ENCODE measurements at places on chromosomes 5 and 9. TPM values are rescaled to one million over a fixed set of nuclear protein-coding genes. Genes with fewer than 3 reads are reported as not detected.

Gene PCDHGC4
- polyA plus RNA-seq = 91.8 TPM

Gene LCP2
- 9.6 TPM for polyA plus RNA-seq

Gene NKD2
- 19.7 TPM for polyA plus RNA-seq

Gene HAPLN1
- polyA plus RNA-seq = 6.6 TPM

Gene ZNF608
- 81.7 TPM for polyA plus RNA-seq

Gene SPINK6
- polyA plus RNA-seq = not detected

Gene TMC1
- polyA plus RNA-seq = 1.4 TPM

Gene PHF24
- 46.0 TPM for polyA plus RNA-seq

Gene KCNN2
- 22.5 TPM for polyA plus RNA-seq

Gene EMB
- 4.6 TPM for polyA plus RNA-seq

Gene CHMP5
- 116 TPM for polyA plus RNA-seq

Gene MSX2
- polyA plus RNA-seq = 5.5 TPM

Gene FRMD3
- polyA plus RNA-seq = 18.3 TPM

Gene ADAMTS6
- 5.3 TPM for polyA plus RNA-seq

Gene IL3
- polyA plus RNA-seq = not detected

Gene IFNE
- 0.18 TPM for polyA plus RNA-seq

Gene CCDC180
- polyA plus RNA-seq = 13.7 TPM

Gene SPINK7
- not detected for polyA plus RNA-seq

Gene SIT1
- 0.36 TPM for polyA plus RNA-seq

Gene CTXN3
- 10.8 TPM for polyA plus RNA-seq

Gene PAPPA
- polyA plus RNA-seq = 4.8 TPM

Gene PRLR
- polyA plus RNA-seq = 2.6 TPM

Gene SV2C
- 39.4 TPM for polyA plus RNA-seq

Gene MARVELD2
- polyA plus RNA-seq = 2.4 TPM

Gene NMUR2
- polyA plus RNA-seq = 1.0 TPM

Gene IGFBPL1
- 10.4 TPM for polyA plus RNA-seq

Gene LTC4S
- 10.5 TPM for polyA plus RNA-seq

Gene CCDC69
- polyA plus RNA-seq = 7.1 TPM

Gene ACOT12
- 0.80 TPM for polyA plus RNA-seq

Gene ACTBL2
- polyA plus RNA-seq = not detected

Gene LRRC19
- 0.13 TPM for polyA plus RNA-seq

Gene IRX1
- 28.8 TPM for polyA plus RNA-seq

Gene ESM1
- polyA plus RNA-seq = 1.1 TPM

Gene PCDHB3
- polyA plus RNA-seq = 2.8 TPM

Gene C9
- polyA plus RNA-seq = 0.08 TPM

Gene ANKH
- 72.8 TPM for polyA plus RNA-seq

Gene LRRC70
- 2.4 TPM for polyA plus RNA-seq

Gene EQTN
- polyA plus RNA-seq = 0.33 TPM

Gene SNCB
- 267 TPM for polyA plus RNA-seq

Gene TAF11L5
- not detected for polyA plus RNA-seq

Gene EXOC3
- 61.8 TPM for polyA plus RNA-seq

Gene LCN1
- not detected for polyA plus RNA-seq

Gene DOCK2
- 5.8 TPM for polyA plus RNA-seq

Gene PCDHGB6
- 22.0 TPM for polyA plus RNA-seq

Gene APBA1
- 91.6 TPM for polyA plus RNA-seq

Gene CBY3
- polyA plus RNA-seq = 2.3 TPM

Gene ZNF474
- 2.6 TPM for polyA plus RNA-seq

Gene RALGDS
- 134 TPM for polyA plus RNA-seq

Gene CTSV
- polyA plus RNA-seq = 4.0 TPM

Gene FOXI1
- not detected for polyA plus RNA-seq

Gene NR5A1
- 0.08 TPM for polyA plus RNA-seq

Gene WDR31
- polyA plus RNA-seq = 4.5 TPM

Gene TGFBI
- 92.6 TPM for polyA plus RNA-seq

Gene AQP7
- 3.1 TPM for polyA plus RNA-seq

Gene IFNK
- not detected for polyA plus RNA-seq

Gene PCDHGA9
- 19.2 TPM for polyA plus RNA-seq

Gene DRD1
- 4.3 TPM for polyA plus RNA-seq

All from spinal cord (tissue), 10 donors.